ENCODE measurements at places on chromosomes 11 and 22. TPM values are rescaled to one million over a fixed set of nuclear protein-coding genes. Genes with fewer than 3 reads are reported as not detected.

NAALADL1 gene
- total RNA-seq, result 1.0 TPM

MMP27 gene
- total RNA-seq, result 0.09 TPM

BANF1 gene
- total RNA-seq, result 76.6 TPM

MGAT3 gene
- 2.4 TPM for total RNA-seq

BEST1 gene
- total RNA-seq, result 1.1 TPM

COMMD9 gene
- total RNA-seq, result 16.5 TPM

MUC2 gene
- total RNA-seq, result not detected

SERPING1 gene
- 169 TPM for total RNA-seq

CHADL gene
- 3.1 TPM for total RNA-seq

TEX54 gene
- not detected for total RNA-seq

CCT8L2 gene
- not detected for total RNA-seq

GRCh38 chr11:111330234-111330893 lies 32.0 kb downstream of the POU2AF3 start:
- DNase-seq, result no peak

DNA sequence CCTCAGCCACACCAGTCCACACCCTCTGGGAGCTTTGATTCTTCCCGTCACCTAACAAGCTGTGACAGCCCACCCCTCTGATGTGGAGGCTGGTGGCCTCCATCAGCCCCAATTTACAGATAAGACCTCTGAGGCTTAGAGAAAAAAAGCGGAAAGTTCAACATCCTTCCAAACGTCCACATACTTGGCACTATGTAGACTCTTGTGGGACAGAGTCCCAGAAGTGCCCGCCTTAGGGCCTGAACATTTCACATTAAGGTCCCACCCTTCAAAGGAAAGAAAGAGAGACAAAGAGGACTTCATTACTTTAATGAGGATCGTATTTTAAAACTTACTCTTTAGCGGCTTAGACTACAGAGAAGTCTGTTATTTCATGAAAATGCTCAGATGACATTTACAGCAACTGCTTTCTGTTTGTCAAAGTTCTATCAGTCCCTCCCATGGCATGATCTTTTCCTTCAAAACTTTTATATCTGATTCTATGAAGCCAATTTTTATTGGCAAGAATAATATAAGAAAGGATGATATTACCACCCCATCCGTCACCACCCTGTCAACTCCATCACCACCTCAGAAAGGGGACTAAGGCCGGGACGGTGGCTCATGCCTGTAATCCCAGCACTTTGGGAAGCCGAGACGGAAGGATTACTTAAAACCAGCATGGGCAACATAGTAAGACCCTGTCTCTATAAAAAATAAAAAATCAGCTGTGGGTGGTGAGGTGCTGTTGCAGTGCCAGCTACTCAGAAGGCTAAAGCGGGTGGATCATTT lies 15.7 kb upstream of the SCGB1A1 start:
- no peak for DNase-seq

DNA sequence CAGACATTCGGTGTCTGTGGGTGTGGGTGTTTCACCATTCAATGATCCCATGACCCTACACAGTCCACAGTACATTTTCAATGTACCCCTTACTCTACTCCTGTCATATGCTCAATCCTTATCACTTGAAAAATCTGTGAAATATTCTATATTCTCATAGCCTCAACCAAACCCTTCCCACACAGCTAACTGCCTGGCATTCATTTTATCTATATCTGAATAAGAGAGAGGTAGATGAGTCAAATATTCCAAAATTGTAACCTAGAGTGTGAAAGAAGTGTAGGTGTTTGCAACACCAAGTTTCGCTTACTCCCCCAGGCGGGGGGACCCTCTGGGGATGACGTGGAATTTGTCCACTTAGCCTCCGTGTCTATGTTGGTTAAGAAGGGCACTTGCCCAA lies 354.8 kb downstream of the ETS1 start:
- no peak for DNase-seq

DNA sequence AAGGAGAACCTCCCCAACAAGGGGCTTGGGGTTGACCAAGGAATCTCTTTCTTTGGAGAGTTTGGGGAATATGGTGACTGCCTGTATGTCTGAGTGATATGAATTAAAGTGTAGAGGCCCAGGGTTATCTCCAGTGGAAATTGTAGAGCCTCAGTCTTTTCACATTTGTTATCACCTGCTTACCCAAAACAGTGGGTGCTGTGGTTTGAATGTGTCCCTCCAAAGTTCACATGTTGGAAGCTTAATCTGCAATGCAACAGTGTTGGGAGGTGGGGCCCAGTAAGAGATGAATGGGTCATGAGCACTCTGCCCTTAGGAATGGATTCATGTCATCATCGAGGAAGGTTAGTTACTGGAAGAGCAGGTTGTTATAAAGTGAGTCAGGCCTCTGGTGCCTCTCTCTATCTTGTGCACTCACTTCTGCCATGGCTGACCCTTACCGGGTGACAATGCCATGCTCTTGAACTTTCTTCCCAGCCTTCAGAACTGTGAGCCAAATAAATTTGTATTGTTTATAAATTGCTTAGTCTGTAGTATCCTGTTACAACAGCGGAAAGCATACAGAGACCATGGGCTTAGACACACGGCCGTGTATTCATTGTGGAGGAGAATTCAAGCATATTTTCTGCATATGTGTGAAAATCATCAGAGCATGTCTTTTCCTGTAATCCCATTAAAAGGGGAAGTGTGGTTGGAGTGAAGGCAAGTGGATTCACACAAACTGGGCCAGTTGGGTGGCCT lies 114.1 kb upstream of the TBCEL start:
- no peak for DNase-seq

GRCh38 chr11:111778047-111778558 lies 11.9 kb upstream of the PPP2R1B start:
- DNase-seq, result no peak

DNA sequence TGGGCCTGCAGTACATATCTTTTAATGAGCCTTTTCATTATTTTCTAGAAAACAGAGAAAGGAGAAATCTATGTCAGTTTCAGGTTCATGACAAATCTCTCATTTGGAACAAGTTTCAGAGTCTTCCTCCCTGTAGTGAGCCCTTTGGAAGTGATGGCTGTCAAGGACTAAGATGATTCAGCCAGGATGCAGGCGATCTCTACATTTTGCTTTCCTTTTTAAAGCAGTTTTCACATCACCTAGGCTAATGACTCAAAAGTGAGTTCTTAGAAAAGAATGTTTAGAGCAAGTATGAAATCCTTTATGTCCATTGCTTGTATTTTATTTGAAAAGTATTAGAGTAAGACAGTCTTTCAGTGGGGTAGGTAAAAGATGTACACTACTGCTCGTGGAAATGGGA lies 130.1 kb downstream of the TRPC6 start:
- DNase-seq, result no peak

- DNase-seq, result no peak
Measured at GRCh38 chr22:38867471-38868285, 4.3 kb downstream of the CBX6 start.

GRCh38 chr22:40376149-40376548 lies 5.8 kb downstream of the SGSM3 start:
- no peak for DNase-seq

DNA sequence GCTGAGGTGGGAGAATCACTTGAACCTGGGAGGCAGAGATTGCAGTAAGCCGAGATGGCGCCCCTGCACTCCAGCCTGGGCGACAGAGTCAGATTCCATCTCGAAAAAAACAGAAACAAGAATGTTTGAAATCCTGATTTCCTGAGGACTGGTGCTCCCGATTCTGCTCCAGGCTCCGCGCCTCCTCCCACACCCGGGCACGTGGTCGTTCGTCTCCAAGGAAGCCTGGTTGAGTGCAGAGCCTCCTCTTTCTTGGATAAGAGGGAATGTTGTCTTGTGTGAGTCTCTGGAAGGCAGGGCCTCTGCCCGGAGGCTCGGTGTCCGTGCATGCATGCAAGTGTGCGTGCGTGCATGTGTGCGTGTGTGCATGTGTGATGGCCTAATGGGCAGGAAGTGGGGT lies 30.1 kb downstream of the BRSK2 start:
- DNase-seq, result no peak

DNA sequence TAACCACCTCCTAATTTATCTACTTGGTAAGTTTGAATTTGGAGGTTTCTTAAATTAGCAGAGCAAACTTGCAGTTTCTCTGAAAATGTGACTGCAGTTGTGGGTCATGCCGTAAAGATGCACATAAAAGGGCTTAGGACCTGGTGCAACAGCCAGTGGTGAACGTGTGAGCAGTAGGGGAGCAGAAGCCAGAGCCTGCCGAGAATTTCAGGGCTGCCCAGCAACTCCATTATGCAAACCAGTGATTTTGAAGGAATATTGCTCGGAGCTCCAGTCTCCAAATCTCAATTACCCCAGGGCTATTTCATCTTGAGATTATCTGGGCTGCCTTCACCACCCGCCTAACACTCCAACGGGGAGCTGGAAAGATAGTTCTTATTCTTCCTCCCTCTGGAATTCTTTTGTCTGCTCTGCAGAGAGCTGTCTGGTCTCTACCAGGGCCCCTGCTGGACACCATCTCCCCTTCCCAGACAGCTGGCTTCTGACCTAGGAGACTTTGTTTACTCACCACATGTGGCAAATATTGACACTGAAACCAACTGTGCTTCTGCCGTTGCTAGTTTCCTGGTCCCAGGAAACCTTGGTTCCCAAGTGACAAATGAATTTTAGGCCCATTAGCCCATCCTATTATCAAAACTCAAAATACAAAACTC lies 93.9 kb downstream of the DSCAML1 start:
- DNase-seq, result no peak

- DNase-seq, result no peak
Measured at GRCh38 chr22:22939588-22940368, 52.2 kb downstream of the IGLL5 start.

DNA sequence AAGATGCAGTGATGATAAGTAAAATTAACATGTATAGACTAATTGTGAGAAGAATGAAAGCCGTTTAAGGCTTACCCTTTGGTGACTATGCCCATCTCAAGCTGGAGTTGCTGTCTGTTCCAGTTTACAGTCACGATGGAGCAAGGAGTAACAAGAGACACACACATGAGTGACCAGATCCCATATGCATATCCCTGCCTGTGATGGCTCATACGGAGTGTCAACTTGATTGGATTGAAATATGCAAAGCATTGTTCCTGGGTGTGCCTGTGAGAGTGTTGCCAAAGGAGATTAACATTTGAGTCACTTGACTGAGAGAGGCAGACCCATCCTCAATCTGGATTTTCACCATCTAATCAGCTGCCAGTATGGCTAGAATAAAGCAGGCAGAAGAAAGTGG lies 786.8 kb downstream of the FAM181B start:
- no peak for DNase-seq

DNA sequence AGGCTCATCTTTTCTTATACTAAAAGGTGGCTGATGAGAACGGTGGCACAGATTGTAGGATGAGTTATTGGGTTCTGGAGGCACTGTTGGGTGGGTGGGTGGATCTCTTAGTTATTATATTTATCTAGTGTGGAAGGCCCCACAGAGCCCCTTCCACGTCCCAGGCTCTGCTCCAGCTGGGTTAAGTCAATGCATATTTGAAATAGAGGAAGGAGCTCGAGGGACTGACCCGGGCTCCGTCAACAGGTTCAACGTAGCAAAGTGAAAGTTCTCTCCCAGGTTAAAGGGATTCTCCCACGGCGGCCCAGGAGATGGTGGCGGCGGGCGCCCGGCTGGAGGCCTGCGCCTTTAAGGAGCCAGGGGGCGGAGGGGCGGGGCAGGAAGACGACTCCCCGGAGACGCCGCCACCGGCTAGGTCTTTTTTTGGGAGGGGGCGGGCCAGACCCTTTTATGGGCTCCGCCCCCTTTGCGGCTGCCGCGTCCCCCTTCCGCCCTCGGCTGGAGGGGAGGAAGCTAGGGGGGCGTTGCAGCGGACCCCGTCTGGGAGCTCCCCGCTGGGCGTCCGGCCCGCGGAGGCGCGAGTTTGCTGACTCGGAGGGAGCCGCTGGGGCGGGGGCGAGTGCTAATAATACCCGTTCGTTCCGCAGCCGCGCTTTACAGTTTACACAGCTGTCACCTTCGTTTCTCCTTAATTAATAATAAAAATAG lies 1.5 kb upstream of the INPPL1 start:
- peak; percentile 96 for DNase-seq

DNA sequence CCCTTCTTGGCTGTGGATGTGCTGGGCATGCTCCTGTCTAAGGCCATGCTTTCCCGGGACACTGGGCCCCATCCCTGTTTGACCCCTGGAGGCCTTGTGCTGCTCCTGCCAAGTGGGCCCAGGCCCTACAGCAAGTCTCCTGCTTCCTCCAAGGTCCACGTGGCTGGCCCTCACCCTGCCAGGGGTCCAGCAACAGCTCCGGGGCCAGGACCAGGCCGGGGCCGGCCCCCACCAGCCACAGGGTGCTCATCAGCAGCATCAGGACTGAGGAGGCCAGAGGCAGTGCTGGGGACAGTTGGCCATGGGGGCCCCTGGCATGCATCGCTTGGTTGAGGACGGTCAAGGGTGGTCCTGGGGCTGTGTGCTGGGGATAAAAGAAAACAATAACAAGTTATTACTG lies 2.5 kb downstream of the RHBDD3 start:
- DNase-seq, result no peak

DNA sequence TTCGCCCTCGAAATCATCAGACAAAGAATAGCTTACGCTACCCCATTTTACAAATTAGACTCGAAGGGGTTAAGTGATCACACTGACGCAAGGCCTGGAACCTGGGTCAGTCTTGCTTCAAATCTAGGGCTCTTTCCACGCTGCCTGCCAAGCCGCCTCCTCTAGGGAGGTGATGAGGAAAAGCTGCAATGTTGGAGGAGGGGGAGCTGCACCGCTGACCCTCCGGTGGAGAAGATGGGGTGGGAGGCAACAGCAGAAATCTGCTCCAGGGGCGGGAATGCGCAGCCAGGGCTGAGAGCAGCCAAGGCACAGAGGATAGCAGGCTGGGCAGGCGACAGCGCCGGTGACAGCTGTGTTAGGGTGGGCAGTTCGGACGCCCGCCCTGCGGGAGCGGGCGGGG lies 595 bp downstream of the SYVN1 start:
- peak; percentile 57 for DNase-seq

- no peak for DNase-seq
Measured at GRCh38 chr11:34792814-34793258, 123.3 kb downstream of the APIP start.

- DNase-seq, result no peak
Measured at GRCh38 chr11:86191874-86192273, 52.7 kb upstream of the EED start.

DNA sequence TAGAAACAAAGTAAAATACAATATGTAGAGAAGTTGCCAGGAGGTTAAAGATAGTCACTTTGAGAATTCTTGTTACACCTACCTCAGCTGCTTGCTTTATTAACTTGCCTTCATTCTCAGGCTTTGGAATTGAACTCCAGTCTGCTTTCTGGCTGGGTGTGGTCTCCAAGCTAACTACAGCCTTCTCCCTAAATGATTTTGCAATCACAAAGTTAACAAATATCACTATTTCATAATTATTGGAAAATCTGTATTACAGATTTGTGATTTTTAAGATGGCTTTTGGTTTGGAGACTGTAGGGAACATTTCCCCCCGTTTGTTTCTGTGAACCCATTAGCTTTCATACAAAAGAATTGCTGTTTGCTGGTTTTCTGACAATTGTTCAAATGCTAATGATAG lies 2.2 kb downstream of the PLAAT5 start:
- DNase-seq, result no peak

- DNase-seq, result no peak
Measured at GRCh38 chr11:126355926-126356897, 726 bp downstream of the ST3GAL4 start.

Measured in pancreas (tissue), 10 donors.